ENCODE measurements at places on chromosomes 3 and 15.

DNA sequence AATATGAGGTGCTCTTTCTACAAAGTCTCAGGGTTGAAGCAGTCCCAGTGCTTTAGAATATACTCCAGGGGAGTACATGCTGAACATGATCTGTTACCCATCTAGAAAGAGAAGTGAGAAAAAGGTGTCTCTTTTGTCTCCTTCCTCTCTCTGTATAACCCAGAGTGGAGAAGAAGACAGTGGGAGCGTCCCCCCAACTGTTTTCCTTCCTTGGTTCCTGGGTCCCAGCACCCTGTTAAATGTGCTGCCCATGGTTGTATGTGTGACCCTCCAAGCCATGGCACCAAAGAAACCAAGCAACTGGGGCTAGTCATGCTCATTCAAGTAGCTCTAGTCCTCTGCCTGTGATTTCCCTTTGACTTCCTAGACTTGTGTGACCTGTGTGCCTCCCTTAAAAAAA lies 683.7 kb downstream of the TBL1XR1 start:
- no peak for DNase-seq

- no peak for DNase-seq
These were observed 68.7 kb downstream of the IL12A start for GRCh38 chr3:160057331-160057730.

DNA sequence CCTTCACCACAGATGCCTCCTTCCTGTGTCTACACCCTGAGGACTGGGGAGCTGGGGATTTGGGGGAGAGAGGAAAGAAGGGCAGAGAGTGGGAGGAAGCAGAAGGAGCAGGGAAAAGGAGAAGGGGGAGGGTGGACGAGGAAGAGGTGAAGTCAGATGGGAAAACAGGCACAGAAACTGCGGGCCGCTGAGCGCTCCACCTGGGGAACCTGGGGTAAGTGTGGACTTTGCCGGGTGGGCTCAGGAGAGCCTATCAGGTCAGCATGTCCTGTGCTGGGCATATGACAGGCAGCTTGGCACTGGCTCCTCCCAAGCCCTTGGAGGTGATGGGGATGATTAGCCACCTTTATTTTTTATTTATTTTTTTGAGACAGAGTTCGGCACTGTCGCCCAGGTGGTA lies 62.6 kb downstream of the CORO2B start:
- no peak for DNase-seq

DNA sequence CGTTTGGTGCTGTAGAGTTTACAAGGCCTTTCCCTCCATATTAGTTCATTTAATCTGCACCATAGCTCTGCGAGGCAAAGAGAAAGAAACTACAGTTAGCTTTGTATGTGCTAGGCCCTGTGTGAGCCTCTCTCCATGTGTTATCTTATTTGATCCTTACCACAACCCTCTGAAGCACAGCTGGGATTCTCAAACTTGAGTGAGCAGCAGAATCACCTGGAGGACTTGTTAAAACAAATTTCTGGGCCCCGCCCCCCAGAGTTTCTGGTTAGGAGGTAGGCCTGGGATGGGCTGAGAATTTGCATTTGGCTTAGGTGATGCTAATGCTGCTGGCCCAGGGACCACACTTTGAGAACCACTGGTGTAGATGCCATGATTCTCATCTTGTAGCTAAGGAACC lies 12.3 kb downstream of the CA12 start:
- DNase-seq = no peak

- DNase-seq = no peak
These were observed 35.1 kb downstream of the IGSF10 start for GRCh38 chr3:151425627-151426340.

GRCh38 chr3:25478964-25479726 lies 51.1 kb downstream of the RARB start:
- DNase-seq = no peak

GRCh38 chr3:30502742-30503073 lies 103.7 kb upstream of the TGFBR2 start:
- no peak for DNase-seq

DNA sequence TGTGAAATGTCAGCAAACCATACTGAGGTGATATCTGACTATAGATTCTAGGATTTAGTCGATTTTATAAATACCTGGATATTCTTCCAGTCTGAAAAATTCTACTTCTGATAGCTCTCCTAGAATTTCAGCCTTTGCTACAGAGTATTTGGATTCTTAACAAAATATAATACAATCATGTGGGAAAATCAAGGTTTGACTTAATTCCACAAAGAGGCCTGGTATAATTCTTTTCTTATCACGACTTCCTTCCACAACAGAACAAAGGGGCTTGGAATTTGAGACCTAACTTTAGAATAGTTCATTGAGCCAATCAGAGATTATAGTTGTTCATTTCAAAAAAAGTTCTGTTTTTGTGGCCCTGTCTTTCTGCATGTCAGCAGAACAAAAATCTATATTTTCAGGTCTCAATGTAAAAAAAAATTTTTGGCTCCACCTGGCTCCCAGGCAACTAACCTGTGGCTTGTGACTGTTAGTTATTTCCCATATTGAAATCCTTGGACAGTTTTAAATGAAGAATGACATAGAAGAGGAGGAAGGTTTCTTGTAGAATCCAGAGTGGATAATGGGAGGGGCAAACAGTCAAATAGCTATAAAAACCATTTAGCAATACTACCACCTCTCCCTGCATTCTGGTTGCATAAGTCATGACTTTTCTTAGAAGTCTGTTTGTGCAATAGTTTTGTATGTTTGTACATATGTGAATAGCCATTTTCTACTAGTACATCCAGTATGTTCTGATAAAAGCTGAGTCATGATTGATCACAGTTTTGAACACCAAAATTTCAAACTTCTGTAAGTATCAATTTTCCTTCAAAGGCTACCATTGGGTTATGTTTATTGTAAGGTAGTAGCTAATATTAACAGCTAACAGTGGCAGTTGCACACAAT lies 4.0 kb downstream of the TM4SF1 start:
- no peak for DNase-seq

DNA sequence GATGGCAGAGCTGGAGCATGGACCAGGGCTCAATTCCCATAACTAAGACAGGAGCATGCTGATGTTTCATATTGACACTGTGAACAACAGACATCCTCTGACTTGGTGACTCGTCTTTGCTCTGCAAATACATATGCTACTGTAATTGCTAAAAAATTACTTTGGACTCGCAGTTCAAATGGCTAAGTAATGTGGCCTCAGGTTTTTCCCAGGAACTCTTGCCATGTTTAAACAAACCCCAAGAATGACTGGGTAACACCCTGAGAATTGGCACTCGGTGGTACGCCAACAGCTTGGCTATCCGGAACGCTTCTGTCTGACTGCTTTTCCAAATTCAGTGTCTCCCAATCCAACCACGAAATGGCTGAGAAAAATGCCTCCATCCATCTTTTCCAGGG lies 456.7 kb upstream of the THBS1 start:
- no peak for DNase-seq

DNA sequence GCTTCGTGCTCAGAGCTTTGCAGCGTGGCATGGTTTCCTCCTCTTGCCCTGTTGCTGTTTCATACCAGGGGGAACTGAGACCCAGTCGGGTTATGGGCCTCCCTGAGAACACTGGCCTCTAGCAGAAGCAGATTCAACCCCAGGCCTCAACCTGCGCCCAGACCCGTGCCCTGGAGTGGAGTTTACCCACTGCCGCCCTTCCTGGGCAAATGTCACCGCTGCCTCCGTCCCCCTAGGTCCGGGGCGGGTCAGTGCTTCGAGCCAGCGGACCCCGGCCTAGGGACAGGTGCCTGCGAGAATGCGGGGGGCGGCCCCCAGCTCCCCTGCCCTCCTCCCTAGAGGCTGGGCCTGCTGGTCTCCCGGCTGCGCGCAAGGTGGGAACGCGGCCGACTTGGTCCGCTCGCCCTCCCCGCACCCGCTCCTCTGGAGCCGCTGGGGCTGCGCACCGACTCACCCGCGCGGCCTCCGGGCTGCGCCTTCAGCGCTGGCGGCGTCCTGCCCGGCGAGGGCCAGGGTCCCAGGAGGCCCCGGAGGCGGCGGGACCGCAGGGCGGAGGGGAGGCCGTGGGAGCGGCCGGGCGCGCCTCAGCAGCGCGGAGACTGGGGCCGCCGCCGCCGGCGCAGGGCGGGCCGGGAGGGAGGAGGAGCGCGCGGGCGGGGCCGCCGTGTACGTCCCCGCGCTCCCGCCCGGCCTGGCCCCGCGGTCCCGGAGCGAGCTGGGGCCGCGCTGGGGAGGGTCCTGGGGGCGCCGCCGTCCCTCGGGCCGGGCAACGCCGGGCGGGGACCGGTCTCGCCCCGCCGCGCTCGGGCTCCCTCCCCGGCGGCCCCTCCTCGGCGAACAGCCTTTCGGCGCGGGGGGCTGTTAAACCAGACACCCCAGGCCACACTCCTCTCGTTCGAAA lies at the start of gene PIGZ:
TSS of gene PIGZ (minus strand) at position 601 of the 901 bp plus-strand sequence. CDS start 16,802 bp downstream, outside the sequence.
- no peak for DNase-seq

DNA sequence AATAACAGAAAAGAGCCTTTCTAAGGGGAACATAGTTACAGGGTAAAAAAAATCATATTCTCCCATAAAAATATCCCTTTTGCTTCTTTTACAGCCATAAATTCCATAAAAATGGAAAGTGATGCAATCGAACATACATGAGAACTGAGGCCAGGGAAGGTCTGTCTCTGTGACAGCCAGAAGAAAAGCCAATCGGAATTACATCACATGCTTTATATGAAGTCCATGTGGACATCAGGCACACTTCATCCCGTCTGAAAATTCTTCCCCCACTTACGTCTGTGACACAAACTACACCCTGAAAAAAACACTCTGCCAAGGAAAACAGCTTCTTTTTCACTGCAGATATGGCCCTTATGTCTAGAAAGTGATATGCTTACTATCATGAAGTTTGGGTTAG lies 323.5 kb downstream of the ERC2 start:
- no peak for DNase-seq

- no peak for DNase-seq
These were observed 38.8 kb downstream of the SAXO2 start for GRCh38 chr15:82301296-82302016.

DNA sequence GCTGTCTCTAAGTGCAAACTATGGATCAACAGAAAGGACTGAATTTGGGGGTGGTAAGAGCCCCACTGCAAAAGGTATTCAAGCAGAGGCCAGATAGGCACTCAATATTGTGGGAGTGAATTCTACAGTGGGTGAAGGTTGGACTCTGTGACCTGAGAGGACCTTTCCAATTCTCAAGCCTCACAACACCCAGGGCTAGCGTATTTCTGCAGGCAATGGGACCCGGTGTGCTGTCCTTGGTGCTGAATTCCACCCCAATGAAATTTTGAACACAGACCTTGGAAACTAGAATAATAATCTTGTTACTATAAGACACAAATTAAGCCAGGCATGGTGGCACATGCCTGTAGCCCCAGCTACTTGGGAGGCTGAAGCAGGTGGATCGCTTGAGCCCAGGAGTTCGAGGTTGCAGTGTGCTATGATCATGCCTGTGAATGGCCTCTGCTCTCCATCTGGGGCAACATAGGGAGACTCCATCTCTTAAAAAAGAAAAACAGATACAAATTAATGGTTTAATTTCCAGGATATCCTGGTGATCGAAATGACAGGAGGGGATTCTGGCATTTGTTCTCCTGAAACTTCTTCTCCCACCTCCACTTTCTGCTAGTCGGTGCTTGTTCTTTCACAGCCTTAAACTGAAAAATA lies 135.4 kb downstream of the RAB11A start:
- peak; percentile 15 for DNase-seq

DNA sequence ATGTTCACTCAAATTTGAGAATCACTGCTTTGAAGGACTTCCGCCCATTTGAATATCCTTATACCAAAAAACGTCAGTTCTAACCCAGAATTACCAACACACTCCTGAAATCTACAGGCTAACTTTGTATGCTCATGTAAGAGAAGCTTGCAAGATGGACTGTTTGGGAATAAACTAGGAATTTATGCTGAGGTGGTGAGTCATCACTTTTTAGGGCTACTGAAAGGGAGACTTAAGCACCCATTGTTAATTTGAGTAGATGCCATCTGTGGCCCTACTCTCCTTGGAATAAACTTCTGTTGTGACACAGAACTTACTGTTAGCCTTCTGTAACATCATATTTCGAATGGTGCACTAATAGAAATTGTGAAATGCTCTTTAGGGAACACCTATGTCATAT lies 74.6 kb downstream of the FGF12 start:
- DNase-seq = no peak

DNA sequence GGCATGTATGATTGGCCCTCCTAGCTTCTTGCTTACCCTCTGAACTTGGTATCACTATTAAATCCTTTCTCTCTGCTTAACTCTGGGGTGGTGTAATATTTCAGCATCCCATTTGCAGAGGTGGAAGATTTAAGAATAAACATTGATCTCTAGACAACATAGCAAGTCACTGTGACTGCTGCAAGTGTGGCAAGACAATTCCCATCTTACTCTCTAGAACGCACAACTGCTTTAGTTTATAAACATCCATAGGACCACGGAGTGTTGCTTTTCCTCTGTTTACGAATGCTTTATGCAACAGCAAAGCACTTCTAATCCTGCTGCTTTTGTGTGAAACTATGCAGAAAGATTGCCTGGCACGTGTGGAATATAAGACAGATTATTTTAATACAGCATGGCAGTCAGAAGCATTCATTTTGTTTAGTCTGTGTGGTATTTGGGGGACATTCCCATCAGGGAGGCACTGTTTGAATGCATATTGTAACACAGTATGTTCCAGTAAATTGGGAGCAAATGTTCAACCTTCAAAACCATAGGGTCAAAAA lies 338.9 kb upstream of the TMCO5A start:
- no peak for DNase-seq

- DNase-seq = no peak
These were observed 211.4 kb upstream of the SETMAR start for GRCh38 chr3:4091786-4092185.

DNA sequence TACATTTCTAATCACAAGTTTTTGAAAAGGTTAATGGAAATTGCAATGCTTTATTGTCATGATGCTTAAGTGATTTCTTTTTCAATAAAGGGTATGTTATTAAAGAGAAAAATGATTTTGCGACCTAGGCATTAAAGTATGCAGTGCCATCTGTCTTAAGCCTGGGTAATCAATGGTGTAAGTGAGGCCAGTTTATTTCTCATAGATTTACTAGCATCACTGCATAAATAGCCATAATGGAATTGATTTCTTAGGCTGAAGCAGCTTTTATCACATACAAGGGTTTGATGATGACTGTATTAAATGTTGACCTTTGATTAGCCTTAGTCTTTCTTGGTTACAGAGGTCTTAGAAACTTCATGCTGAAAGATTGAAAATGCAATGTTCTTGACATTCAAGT lies 347.4 kb downstream of the FEZF2 start:
- no peak for DNase-seq

DNA sequence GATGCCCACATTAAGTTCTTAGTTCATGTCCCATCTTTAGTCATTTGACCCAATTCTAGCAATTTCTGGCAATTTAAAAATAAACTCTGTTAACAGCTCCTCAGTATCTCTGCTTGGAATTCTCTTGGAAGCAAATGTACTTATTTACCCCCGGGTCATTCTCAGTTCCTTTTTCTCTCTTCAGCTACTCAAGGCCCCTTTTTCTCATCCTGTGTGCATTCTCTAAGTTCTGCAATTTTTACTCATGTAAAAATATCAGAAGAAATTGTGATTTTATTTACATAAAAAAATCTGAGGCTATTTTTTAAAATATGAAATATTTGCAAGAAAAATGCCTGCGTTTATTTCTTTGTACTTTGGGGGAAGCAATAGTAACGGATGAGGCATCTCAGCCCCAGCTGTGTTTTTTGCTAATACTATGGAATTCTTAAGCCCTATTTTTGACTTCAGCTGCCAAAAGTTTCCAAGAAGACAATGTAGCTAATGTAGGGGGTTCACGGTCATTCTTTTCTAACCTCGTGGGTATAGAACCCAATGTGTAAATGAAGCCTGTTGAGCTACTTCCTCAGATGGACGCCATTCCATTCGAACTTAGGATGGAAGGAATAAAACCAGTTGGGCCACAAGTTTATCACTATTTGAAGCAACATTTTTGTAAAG lies 20.0 kb downstream of the CERS3 start:
- DNase-seq = no peak

- no peak for DNase-seq
These were observed 998.6 kb downstream of the NAALADL2 start for GRCh38 chr3:175857666-175858270.
